Occipital lobe (tissue), 3 donors: ENCODE measurements at places on chromosomes 13 and 19. TPM values are rescaled to one million over a fixed set of nuclear protein-coding genes. Genes with fewer than 3 reads are reported as not detected.

DNA sequence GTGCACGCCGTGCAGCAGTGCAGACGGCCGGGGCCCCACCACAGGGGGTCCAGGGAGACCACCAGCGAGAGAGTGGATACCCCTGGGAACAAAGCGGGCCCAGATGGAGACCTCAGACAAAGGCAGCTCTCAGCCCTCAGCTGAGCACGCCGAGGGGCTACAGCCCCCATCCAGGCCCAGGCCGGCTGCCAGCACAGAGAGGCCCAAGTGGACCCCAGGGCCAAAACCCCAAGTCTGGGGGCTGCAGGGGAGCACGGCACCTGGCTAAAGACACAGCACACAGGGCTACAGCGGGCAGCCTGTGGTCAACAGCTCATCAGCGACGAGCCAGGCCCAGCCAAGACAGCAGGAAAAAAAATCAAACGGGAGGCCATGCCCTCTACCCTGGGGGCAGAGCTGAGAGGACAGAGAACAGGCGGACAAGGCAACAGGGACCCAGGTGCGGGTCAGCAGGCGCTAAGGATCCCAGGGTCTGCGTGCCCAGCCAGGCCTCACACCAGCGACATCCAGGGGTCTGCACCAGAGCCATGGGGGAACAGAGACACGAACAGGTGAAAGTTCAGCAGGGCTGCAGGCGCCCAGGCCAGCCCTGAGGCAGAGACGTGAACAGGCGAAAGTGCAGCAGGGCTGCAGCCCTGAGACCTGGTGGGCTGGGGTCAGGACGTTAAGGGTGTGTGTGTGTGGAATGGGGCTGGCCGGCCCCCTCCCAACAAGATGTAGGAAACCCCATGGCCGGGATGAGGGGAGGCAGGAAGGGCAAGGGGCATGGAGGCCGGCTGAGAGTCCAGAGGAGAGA lies 34.3 kb downstream of the RASA3 start:
- DNase-seq: no peak

GRCh38 chr13:93066187-93066586 lies 160.4 kb upstream of the GPC6 start:
- DNase-seq: no peak

- peak; percentile 13 for DNase-seq
These were observed 1.5 kb upstream of the MYO1F start for GRCh38 chr19:8578642-8579265.

DNA sequence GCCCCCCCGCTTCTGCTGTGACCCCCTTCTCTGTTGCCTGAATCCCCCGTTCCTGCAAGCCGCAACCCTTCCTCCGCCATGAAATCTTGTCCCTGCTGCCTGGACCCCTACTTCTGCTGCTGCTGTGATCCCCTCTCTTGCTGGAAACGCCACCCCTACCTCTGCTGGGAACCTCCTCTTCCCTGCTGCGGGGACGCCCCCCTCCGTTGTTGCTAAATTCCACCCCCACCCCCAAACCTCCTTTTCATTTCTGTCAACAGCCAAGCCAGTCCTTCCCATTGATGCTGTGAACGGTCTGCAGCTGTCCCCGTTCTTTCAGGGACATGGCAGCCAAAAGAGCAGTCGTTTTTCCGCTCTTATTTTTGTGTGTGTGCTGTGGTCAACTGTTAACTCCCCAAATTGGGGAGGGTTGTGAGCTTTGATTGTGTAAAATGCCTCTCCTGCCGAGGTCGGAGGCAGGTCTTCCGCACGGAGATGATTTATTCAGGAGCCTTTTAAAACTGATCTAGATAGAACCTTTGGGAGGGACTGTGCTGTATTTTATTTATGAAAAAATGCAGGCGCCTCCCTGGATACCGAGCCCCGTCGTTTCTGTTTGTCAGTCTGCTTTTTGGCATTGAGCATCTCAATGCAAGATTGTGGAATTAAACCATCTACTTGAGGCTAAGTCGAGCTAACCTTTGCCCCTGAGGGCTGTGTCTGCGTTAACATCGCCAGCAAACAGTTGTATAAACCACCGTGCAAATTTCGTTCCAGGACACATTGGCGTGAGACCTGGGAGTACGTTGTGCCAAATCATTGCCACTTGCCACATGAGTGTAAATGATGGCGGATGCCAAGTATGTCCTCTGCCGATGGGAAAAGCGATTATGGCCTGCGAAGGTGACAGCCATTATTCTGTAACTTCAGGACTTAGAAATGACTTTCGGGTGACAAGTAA lies 27.9 kb upstream of the NDUFS7 start:
- peak; percentile 31 for DNase-seq

DNA sequence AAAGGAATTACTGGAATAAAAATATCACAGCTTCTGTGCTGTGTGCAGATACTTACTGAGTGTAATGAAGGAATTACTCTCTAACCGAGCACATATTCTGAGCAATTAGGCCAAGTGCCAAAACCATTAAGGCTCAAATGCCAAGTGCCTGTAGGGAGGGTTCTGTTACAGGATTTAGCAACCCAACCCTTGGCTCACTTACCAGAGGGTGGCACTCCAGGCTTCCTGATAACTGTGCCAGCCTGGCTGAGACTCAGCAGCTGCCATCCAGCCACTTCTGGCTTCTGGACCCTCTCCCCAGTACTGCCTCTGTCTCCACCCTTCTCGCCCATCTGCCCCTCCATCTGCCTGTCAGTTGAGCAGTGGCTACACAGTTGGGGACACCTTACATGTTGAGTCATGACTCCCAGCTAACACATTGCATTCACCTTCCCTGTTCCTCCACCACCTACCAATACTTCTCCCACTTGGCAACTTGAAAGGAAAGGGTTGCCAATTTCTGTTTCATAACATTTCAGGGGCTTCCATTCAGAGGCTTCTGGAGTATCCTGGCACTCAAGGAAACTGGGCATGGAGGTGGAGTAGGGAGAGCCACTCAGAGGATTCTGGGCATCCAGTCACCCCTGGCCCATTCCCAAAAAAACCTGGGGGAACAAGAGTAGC lies 110.5 kb downstream of the COG6 start:
- DNase-seq: peak; percentile 43

- DNase-seq: no peak
These were observed 9.0 kb downstream of the SLC27A1 start for GRCh38 chr19:17479325-17479791.

GRCh38 chr13:45850027-45850613 lies 1.4 kb downstream of the SIAH3 start:
- no peak for DNase-seq

DNA sequence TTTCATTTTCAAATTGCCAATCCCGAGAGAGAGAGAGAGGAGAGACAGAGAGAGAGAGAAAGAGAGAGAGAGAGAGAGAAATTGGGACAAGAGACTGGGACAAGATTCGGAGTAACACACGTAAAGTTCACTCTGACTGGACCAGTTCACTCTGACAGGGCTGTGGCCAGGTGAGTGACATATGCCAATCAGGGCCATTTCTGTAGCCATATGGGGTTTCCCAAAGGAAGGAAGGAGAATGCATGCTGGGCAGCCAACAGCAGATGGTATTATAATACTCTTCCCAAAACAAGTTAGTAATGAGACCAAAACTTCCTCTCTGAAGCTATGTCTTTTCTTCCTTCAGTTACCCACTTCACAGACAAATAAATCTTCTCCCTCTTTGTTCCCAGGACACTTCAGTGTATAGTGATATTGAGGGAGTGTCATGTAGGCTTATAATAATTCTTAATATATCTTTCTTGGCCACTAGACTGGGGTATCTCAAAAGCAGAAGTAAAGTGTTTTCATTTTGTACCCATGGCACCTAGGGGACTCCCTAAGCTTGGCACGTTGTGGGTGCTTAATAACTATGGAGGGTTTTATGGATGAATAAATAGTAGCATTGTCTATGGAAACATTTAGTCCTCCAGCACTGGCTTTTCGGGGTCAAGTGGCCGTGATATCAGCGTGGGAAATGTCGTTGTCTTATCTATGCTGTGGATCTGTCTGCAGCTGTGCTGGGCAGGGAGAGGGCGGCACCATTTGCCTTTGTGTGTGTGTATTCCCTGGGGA lies 51.6 kb downstream of the SERP2 start:
- DNase-seq: no peak

DNA sequence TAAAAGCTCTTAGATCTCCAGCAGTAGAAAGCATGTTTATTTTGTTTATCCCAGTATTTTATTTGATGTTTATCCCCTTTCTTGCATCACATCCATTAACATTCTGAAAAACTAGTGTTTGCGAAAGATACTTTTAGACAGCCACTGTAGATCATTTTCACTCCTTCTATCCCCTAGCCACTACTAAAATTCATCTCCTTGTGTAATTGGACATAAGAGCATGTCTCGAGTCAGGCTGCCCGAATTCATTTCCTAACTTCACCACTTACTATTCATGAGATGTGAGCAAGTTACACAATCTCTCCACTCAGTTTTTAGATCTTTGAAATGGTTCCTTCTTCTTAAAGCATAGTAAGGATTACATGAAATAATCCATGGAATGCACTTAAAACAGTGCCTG lies 514.0 kb downstream of the KLF5 start:
- DNase-seq: no peak

GRCh38 chr13:40149611-40150274 lies 494.3 kb downstream of the COG6 start:
- peak; percentile 7 for DNase-seq

Gene FAM216B
- total RNA-seq: 0.78 TPM

Gene PNMA8B
- 17.5 TPM for total RNA-seq

Gene SAMD4B
- total RNA-seq: 18.7 TPM

Gene CGB8
- not detected for total RNA-seq
